ENCODE measurements at places on chromosomes 2 and 18. TPM values are rescaled to one million over a fixed set of nuclear protein-coding genes. Genes with fewer than 3 reads are reported as not detected.

DNA sequence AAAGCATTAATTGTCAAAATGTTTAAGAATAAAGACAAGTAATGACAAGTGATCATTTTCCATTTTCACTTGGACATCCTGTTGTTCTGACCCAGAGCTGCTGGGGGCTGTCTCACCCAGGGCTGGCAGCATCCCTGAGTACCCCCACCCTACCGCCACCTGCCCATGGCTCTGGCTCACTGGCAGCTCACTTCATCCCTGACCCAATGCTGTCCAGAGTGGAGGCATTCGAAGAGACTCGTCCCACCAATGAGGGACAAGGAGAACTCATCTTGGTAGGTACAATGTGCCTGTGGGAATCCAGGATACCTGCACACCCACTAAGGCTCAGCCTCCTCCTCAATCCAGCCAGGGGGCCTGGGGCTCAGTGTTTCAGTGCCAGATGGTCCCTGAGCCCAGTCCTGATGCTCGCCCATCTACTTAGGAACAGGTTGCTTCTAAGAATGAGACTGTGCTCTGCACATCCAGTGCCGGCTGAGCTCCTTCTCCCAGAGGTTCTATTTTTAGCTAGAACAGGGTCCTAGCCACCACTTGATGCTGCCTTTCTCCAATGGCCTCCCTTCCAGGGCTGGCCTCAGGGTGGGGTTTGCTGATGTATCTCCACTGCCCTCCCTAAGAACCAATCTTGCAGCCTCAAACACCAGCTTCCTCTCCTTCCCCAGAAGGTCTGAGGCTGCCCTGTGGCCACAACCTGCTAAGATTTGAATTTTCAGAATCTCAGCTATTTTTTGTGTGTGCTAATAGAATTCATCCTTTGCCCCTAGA, 53.7 kb downstream of the ADD2 start:
- DNase-seq, result no peak

Gene DAPL1
- total RNA-seq, result not detected

- DNase-seq, result no peak
Measured at GRCh38 chr2:171834286-171834685, 59.8 kb downstream of the SLC25A12 start.

GRCh38 chr18:57951117-57951796, 92.8 kb upstream of the NEDD4L start:
- no peak for DNase-seq

Gene USP34
- 107 TPM for total RNA-seq

DNA sequence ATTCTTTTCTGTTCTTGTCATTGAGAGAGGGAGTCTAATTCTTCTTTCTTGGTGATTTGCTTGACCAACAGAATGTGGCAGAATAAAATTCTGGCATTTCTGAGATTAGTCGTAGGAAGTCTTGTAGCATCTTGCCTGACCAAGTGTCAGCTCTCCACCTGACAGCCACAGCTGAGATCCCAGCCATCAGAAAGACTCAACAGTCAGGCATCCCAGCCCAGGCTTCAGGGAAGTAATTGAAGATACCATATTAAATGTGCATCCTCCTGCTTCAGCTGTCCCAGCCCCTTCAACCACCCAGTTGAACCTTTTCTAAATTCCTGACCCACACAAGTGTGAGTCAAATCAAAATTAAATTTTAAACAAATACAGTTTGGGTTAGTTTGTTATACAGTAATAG, 208.3 kb downstream of the PIK3C3 start:
- DNase-seq, result no peak

DNA sequence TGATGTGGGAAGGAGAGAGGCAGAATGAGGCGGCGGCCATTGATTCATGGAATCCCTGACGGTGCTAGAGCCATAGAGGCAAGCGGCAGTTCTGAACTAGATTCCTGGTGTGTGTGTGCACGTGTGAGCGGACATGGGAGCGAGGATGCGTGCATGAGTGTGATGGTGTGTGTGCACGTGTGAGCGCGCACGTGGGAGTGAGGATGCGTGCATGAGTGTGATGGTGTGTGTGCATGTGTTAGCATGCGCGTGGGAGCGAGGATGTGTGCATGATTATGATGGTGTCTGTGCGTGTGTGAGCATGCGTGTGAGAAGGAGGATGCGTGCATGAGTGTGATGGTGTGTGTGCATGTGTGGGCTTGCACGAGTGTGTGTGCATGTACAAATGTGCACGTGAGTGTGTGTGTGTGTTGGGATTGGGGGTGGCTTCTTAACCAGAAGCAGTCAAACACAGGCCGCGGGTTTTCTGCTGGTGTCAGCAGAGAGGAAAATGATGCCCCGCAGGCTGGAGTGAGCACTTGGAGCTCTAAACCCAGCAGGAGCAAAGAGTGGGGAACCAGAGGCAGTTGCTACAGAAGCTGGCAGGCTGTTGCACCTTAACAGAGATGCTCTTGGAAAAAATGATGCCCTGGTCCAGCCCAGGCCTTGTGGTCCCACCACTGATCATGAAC, 29.5 kb downstream of the DIPK1C start:
- DNase-seq, result no peak

DNA sequence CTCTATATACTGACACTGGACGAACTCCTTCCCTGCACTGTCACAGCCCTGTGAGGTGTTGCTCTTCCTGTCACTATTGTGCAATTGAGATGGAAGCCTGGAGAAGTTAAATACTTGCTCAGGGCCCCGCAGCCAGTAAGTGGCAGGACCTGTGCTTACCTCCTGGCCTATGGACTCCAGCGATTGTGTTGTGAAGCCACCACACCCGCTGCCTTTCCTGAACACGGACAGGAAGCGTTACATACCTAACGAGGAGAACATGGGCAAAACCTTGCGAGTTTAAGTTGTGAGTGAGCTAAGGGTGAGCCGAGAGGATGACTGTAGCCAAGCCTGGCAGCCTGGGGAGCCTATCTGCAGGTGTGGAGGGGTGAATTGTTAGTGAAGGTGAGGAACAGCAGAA, 26.1 kb downstream of the RAB31 start:
- no peak for DNase-seq

Gene RHOB
- total RNA-seq, result 150 TPM

Gene CNTNAP5
- total RNA-seq, result not detected

- DNase-seq, result peak; percentile 47
Measured at GRCh38 chr2:73837847-73838585, 9.3 kb downstream of the STAMBP start.

Gene EVX2
- not detected for total RNA-seq

GRCh38 chr18:53305461-53305860, 919.0 kb downstream of the MBD2 start:
- DNase-seq, result no peak

GRCh38 chr2:44715671-44716081, 225.8 kb upstream of the SIX3 start:
- peak; percentile 78 for DNase-seq

DNA sequence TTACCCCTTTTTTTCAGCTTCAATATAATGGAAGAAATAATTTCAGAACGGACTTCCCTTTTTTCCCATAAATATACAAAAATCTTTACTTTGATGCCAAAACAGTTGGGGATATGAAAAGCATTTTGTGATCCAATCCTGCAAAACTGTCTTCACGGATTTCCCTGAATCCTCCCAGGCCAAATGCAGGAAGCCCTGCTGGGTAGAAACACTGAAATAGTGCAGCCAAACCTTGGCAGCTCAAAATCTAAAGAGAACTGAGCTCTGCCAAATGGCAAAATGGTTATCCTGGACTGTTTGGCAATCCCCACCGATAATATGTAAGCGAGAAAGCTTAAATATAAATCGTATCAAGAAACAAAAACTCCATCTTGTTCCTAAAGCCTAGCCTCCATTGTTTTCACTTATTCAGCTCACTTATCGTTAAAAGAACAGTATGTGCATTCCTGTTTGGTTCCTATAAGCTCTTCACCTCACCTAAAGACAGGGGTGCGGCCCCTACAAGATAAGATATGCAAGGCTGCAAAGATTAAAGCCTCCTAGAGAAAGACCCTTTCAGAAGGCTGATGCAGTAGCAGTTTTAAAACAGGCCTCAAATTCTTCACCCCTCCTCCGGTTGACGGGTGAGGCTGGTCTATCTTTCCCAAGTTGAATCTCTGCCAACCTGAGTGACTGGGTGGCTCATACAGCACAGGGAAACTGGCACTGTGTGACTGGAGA, 48.6 kb downstream of the LAMA1 start:
- DNase-seq, result no peak

- DNase-seq, result peak; percentile 73
Measured at GRCh38 chr2:181742922-181743722, 62.8 kb upstream of the NEUROD1 start.

Gene TCF23
- total RNA-seq, result not detected

DNA sequence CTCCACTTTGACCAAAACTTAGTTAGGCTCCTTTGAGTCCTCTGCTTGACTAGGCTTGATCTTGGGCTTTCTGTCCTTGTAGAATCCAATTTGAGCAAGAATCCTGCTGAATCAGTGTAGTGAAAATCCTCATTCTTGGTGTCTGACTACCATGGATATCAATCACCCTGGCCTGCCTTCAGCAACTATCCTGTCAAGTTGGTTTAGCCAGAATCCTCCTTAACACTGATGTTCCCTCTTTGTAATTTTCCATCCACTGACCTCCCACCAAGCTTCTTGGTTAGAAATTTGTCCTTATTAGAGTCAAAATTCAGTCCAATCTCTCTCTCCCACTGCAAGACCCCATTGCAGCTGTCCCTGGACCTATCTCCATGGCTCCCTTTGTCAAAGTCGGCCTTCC, 494 bp upstream of the RBM45 start:
- no peak for DNase-seq

Gene MYO5B
- 14.7 TPM for total RNA-seq

Gene KIF1A
- total RNA-seq, result 0.05 TPM

GRCh38 chr2:119753041-119753929, 6.4 kb upstream of the PTPN4 start:
- peak; percentile 70 for DNase-seq

DNA sequence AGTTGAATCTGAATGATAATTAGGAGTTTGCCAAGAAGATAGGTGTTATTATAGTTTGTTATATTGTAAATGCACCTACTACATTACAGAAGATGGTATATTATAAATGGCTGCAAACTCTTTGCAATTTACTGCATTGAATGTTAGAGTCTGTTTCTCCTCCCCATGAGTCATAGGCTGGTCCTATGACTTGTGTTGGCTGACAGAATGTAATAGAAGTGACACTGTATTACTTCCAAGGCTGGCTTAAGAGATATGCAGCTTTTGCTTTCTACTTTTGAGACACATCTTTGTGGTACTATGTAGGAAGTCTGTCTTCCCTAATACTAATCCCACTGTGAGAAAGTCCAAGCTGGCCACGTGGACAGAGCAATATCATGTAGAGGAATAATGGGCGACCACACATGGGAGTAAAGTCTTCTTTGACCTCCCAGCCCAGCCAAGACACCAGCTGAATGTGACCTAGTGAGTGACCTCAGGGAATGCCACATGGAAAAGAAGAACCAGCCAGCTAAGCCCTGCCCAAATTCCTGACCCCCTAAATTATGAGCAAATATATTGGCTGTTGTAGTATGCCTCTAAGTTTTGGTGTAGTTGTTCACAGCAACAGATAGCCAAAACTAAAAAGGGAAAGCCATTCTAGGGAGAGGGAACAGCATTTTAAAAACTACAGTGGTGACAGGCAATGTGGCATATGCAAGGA, 6.8 kb upstream of the DDX1 start:
- no peak for DNase-seq

DNA sequence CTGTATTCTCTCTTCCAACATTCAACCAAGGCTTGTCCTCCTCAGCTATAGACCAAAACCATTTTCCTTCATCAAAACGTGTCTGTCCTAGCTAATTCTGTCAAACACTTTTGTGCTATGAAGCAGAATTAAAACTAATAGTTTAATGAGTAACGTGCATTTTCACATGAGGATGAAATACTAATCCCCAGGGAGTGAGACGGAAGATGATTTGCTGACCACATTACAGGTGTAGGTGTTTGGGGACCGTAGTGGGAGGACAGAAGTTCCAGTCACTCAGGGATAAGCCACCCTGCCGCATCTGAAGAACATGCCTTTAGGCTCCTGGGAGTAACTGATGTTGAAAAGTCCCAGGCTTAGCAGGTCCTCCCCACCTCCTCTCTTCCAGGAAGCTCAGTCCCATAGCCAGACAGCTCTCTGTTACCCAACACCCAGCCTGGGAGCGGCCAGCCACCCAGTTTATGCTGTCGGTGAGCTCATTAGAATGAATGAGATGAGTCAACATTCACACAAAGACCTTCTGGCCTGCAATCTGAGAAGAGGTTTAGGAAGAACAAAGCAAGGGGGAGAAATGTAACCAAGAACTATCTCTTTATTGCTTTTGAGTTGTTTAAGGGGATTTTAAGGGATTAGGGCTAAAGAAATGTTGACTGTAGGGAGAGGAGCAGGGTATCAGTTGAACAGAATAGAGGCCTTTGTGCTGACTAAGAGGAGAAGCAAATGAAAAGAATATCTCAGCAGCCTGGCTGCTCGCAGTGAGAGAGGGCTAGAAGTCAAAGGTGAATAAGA, 122.5 kb downstream of the FOXI3 start:
- DNase-seq, result peak; percentile 32

GRCh38 chr2:138504546-138505235, 3.1 kb downstream of the SPOPL start:
- DNase-seq, result no peak

DNA sequence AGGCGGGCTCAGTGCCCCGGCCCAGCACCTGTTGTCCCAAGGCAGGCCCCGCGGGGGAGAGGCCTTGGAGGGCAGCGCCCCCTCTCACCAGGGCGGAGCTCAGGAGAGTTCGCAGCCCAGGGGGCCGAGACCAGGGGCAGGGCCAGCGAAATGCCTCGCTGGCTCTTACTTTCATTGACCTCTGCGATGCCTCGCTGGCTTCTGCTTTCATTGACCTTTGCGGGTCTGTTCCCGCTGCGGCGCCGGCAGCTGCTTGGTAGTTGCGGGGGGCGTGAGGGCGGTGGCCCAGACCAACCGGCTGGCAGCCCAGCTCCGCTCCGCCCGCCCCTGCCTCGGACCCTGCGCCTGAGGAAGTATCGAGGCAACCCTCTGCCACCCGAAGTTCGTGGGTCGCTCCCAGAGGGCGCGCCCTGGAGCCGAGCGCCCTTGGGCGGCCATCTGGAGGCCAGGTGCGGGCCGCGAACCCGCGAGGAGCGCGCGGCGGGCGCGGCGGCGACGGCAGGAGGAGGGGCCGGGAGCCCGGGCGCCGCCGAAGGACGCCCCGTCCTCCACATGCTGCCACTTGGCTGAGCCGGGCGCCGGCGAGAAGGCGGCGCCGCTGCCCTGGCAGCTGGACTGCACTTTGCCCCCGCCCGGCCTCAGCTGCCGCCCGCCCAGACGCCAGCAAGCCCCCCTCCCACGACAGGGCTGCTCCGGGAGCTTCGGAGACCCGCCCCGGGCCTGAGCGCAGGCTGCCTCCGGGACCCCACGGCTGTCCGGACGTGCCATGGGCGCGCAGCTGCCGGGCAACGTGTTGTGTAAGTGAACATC, 118.0 kb upstream of the MSTN start:
- DNase-seq, result peak; percentile 76

DNA sequence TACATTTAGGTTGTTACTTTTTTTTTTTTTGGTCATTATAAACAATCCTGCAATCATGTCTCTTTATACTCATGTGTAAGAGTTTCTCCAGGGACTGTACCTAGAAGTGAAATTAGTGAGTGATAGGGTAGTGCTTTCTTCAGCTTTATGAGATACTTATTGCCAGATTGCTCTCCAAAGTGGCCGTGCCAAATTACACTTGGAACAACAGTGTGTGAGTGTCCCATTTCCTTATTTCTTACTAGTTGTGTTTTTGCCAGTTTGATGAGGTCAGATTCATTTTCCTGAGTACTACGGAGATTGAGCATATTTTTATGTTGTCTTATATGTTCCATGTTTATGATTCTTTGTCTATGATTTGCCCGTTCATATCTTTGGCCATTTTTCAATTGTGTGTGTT, 39.2 kb downstream of the GALNT1 start:
- DNase-seq, result no peak

Data from myocyte (in vitro differentiated cells).